ENCODE measurements at places on chromosomes 12 and 14.

DNA sequence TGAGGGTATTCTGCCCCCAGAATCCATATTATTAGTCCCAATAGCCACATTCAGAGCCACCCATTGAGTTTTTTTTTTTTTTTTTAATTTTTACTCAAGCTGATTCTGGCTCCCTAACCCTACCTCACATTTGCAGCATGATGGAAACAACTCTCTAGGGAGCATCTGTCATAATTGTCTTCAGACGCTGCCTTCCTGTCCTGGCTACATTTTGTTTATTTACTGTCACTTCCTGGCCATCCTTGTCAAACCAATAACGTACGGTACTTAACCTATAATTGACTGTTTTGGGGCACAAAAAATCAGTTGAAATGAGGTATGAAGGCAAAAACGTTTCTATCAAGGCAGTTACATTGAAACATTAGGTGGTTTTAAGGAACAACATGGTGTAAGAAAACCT is 2.1 kb downstream of the GLIPR1 start:
- no peak for DNase-seq

- no peak for DNase-seq
Observed at GRCh38 chr14:78933948-78934524, 763.9 kb downstream of the NRXN3 start.

DNA sequence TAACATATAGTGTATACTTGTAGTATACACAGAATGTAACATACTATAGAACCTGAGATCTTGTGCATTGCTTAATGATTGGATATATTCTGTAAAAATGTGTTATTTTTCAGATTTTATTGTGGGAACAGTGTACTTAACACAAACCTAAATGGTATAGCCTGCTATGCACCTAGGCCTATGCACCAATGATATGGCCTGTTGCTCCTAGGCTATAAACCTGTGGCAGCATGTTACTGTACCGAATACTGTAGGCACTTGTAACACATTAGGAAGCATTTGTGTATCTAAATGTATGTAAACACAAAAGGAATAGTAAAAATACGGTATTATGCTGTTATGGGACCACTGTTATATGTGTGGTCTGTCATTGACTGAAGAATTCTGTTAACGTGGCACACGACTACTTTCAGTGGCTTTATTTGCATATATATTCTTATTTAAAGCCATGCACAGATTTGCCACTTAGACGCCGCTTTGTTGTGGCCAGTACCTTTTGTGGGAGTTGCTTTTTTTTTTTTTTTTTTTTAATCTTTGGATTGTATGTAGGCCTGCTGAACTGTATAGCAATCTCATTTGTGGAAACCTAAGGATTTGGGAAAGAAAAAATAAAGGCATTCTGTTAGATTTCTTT is 7.4 kb downstream of the PAPOLA start:
- DNase-seq: no peak

GRCh38 chr14:101627915-101628262 is 66.6 kb downstream of the DIO3 start:
- no peak for DNase-seq

DNA sequence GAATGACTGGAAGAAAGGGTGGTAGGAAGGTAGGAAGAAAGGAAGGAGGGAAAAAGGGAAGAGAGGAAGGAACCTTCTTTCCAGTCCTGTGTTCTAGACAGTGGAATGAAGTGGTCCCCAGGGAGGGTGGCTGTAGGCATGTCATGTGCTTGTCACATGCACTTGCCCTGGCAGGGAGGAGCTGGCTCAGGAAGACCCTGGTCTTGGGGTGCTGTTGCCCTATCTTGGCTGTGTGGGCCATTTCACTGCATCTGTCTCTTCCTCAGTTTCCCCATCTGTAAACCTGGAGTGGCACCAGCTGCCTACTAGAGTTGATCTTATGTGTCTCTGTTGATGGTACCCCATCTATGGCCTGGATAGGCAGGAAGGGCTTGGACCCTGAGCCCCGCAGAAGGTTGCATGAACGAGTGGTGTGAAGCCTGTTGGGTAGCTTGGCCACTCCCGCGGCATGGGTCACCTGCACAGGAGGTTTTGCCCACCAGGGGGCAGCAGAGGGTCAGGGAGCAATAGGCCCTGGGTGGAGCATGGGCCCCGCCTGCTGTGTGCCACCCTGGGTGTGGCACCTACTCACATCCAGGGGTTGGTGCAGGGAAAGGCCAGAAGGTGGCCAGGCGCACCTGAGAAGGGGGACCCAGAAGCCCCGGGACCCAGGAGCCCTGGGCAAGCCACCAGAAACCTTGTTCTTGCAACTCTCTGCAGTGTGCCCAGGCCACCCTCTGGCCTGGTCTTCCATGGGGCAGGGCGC is 25.1 kb downstream of the MEG3 start:
- peak; percentile 57 for DNase-seq

GRCh38 chr14:105591052-105591451 is 64.7 kb downstream of the TMEM121 start:
- DNase-seq: no peak

- no peak for DNase-seq
Observed at GRCh38 chr12:7144414-7145120, 14.4 kb downstream of the CLSTN3 start.

DNA sequence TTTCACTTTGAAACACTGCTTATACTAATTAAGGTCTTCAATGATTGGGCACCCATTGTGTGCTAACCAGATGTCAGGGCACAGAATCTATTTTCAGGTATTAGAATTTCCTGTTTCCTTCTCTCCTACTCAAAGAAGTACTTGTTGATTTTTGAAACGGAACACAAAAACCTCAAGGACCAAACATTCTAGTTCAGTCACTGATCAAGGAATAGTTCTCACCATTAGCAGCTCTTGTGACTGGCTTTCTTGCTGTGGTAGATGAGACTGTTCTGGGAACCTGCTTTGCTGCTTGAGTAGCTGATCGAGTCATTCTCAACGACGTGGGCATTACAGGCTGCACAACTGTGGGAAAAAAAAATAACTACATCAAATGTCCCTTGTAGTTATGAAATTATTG is 11.0 kb downstream of the DLGAP5 start:
- DNase-seq: no peak

- DNase-seq: no peak
Observed at GRCh38 chr12:63170321-63170720, 19.3 kb upstream of the AVPR1A start.

DNA sequence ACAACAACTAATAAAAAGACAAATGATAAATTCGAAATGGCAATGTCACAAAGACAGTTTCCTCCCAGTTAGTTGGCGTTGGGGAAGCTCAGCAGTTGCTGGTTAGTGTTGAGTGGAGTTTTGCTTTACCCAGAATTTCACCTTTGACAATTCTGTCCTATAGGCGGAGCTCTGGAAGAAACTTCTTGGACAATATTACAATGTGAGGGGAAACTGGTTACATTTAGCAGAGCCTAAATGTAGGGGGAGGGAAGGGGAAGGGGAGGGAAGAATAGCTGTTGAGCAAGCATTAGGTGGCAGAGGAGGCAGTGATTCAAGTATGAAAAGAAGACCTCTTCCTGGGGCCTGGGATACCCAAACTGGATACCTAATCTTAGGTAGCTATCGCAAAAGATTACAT is 51.4 kb downstream of the BDKRB1 start:
- DNase-seq: no peak

- DNase-seq: no peak
Observed at GRCh38 chr14:99548871-99549515, 55.0 kb downstream of the CCDC85C start.

DNA sequence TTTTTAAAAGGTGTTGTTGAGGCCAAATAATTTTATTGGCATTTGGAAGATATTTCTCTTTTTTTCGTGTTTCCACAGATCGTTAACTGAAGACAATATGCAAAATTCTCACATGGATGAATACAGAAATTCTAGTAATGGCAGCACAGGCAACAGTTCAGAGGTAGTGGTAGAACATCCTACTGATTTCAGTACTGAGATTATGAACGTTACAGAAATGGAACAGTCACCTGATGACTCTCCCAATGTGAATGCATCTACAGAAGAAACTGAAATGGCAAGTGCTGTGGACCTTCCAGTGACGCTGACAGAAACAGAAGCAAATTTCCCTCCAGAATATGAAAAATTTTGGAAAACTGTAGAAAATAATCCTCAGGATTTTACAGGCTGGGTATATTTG is 11.2 kb downstream of the PRPF39 start:
- no peak for DNase-seq

DNA sequence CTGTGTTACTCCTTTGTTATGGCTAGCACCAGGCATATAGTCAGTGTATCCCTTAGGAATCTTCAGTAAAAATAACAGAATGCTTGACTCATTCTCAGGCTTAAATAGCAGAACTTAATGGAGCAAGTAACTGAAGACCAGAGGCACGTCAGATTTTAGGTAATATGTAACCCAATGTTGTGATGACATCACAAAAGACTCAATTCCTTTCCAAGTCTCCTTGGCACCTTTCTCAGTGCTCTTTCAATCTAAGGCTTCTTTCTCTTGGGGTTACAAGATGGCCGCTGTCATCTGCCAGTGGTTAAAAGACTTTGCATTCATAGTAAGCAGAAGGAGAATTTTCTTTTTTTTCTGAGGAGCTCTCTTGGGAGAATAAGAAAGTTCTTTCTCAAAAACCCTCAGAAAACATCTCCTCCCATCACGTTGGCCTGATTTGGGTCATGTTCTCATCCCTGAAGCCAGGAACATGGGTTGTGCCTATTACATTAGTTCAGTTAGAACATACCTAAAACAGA is 33.4 kb upstream of the DCN start:
- no peak for DNase-seq

DNA sequence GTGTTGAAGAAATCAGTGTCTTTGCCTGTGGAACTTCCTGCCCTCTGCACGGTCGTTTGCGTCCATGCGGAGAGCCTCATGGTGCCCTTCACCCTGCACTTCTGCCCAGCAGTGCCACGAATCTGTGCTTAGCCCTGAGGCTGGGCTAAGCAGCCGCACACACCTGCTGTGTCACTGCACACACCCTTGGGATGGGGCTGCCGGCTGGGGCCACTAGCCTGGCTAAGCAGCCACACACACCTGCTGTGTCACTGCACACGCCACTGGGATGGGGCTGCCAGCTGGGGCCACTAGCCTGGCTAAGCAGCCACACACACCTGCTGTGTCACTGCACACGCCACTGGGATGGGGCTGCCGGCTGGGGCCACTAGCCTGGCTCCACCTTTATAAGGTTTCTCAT is 188.5 kb downstream of the KIF26A start:
- no peak for DNase-seq

GRCh38 chr14:56224229-56224628 is 106.0 kb downstream of the PELI2 start:
- no peak for DNase-seq

DNA sequence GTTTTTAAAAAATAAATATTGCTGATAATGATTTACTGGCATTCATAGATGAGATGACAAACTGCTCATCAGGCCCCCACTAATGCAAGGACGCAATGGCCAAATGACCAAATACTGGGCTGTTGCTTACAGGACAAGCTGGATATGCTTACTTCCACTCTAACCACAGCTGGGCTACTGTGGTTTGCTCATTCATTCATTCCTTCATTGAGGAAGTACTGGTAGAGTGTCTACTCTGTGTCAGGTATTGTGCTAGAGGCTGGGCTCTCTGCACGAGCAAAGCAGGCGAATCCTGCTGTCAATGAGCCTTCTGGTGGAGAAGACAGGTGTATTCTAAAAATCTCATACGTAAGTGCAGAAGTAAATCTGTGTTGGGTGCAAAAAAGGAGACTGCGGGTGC is 113.3 kb upstream of the SLC38A2 start:
- no peak for DNase-seq

DNA sequence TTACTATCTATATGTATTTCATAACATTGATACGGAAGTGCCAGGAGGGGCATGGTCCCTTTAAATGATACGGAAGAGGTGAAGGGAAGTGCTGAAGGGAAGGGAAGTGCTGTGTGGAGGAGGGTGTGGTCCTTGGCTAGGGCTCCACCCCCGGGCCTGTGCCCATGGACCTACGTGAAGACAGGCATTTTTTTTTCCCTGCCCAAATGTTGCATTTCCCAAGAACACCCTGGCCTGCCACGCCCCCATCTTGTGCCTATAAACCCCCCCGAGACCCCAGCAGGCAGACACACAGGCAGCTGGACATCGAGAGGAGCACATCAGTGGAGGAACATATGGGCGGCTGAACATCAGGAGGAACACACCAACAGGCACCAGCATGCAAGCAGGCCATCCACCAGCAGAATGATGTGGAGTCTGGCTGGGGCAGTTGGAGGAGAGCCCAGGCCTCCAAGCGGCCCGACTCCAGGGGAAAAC is 134.1 kb downstream of the SLC41A2 start:
- no peak for DNase-seq

- no peak for DNase-seq
Observed at GRCh38 chr12:91397866-91398532, 215.4 kb upstream of the DCN start.

GRCh38 chr12:132216354-132216987 is 72.2 kb downstream of the NOC4L start:
- no peak for DNase-seq

- DNase-seq: no peak
Observed at GRCh38 chr12:93151079-93151762, 222.1 kb upstream of the EEA1 start.

DNA sequence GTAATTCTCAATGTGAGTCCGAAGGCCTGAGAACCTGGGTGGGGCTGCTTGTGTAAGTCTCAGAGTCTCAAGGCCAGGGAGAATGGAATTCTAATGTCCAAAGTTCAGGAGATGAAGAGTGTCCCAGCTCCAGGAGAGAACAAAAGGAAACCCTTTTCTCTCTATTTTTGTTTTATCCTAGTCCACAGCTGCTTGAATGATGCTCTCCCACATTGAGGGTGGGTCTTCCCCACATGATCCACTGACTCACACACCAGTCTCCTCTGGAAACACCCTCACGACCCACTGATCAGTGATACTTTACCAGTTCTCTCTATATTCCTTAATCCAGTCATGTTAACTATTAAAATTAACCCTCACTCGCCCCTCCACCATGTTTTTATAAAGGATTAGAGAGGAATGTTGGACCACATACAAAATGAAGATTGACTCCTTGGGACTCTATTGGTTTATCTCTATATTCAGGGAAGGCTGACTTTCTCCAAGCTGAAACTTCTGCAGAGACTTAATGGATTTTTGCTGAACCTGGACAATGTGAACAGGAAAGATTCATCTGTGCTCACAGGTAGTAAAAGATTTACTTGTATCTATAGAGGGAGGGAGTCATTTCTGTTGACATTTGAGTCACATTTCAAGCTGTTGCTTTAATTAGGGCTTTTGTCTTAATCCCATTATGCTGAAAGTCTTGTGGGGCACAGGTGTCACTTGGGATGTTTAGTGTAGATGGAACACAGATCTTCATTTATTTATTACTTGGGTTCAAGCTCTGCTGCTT is 1061.0 kb upstream of the TMEM132C start:
- no peak for DNase-seq

- peak; percentile 69 for DNase-seq
Observed at GRCh38 chr14:22566845-22567244, 22.2 kb downstream of the DAD1 start.

- no peak for DNase-seq
Observed at GRCh38 chr14:103347091-103347815, 13.2 kb downstream of the EIF5 start.

DNA sequence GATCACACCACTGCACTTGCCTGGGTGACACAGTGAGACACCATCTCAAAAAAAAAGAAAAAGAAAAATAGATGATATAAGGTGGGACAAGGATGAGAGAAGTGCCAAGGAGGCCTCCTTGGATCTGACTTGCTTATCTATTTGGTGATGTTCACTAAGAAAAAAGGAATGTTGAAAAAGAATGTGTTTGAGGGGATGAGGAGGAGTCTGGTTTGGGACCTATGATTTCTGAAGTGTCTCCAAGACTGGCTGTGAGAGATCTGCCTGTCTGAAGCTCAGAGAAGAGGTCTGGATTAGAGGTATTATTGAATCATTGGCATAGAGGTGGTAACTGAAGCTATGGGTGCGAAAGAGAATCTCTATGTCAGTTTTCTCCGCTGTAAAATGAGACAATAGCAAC is 42.8 kb downstream of the BCAT1 start:
- no peak for DNase-seq

Measured in T-helper 2 cell (primary cell).